Upper lobe of left lung (tissue), 6 donors: ENCODE measurements at places on chromosomes 12 and 14. TPM values are rescaled to one million over a fixed set of nuclear protein-coding genes. Genes with fewer than 3 reads are reported as not detected.
A peak's percentile ranks its signal among the peaks of the same experiment; 100 is the strongest.

- H3K27ac ChIP-seq, result no peak overlapping the region
- no peaks in the 10 kb centered on the region for H3K36me3 ChIP-seq
- peaks cover 5% of the 10 kb centered on the region for H3K4me1 ChIP-seq
- DNase-seq, result no peak
Observed at GRCh38 chr12:16027002-16027401, 115.9 kb downstream of the DERA start.

DNA sequence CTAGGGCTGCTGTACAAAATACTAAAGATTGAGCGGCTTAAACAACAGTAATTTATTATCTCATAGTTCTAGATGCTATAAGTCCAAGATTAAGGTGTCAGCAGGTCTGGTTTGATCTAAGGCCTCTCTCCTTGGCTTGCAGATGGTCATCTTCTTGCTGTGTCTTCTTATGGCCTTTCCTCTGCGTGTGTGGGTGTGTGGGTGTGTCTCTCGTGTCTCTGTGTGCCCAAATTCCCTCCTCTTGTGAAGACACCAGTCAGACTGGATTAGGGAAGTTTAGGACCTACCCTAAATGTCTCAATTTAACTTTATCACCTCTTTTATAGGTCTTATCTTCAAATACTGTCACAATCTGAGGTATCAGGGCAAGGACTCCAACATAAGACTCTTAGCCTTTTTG lies 28.3 kb downstream of the DDHD1 start:
- no peaks in the 10 kb centered on the region for H3K27me3 ChIP-seq
- no peak overlapping the region for H3K27ac ChIP-seq
- no peak overlapping the region for H3K4me3 ChIP-seq
- no peaks in the 10 kb centered on the region for H3K36me3 ChIP-seq
- DNase-seq, result no peak

GRCh38 chr14:91119556-91120311 lies 5.9 kb downstream of the DGLUCY start:
- no peak overlapping the region for H3K27ac ChIP-seq
- no peak for DNase-seq
- peaks cover 22% of the 10 kb centered on the region for H3K4me1 ChIP-seq
- no peak overlapping the region for H3K4me3 ChIP-seq
- H3K36me3 ChIP-seq, result peaks cover 7% of the 10 kb centered on the region

DNA sequence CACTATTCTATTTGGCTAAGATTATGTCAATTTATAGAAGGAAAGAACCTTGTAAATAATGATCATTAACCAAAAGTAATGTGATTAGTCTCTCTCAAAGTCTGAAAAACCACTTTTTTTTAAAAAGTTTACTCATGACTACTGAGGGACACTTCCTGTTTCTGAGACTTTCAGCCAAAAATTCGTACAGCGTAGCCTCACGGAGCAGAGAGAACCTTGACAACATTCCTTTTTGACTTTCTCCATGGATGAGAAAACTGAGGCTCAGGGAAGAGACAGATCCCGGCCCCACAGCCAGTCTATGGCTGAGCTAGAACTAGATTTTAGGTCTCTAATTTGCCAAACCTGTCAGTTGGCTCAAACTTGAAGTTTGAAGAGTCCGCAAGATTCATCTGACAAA lies 68.2 kb downstream of the DAD1 start:
- no peaks in the 10 kb centered on the region for H3K4me1 ChIP-seq
- H3K36me3 ChIP-seq, result no peaks in the 10 kb centered on the region
- no peaks in the 10 kb centered on the region for H3K27me3 ChIP-seq
- H3K27ac ChIP-seq, result peak overlapping the region; percentile 14
- no peak for DNase-seq

GRCh38 chr12:95231190-95231589 lies 13.6 kb downstream of the VEZT start:
- H3K27ac ChIP-seq, result no peak overlapping the region
- H3K4me1 ChIP-seq, result peaks cover 15% of the 10 kb centered on the region
- no peaks in the 10 kb centered on the region for H3K36me3 ChIP-seq
- DNase-seq, result no peak

DNA sequence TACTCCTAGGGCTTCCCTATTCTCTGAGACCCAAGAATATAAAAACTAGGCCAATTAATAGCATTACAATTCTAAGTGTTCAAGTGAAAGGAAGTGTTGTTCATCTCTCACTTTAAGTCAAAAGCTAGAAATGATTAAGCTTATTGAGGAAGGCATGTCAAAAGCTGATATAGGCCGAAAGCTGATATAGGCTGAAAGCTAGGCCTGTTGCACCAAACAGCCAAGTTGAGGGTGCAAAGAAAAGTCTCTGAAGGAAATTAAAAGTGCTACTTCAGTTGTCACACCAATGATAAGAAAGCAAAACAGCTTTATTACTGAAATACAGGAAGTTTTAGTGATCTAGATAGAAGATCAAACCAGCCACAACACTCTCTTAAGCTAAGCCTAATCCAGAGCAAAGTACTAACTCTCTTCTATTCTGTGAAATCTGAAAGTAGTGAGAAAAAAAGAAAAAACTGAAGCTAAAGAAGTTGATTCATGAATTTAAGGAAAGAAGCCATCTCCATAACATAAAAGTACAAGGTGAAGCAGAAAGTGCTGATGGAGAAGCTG lies 68.9 kb downstream of the SLC6A15 start:
- no peak overlapping the region for H3K27ac ChIP-seq
- H3K36me3 ChIP-seq, result no peaks in the 10 kb centered on the region
- no peaks in the 10 kb centered on the region for H3K4me1 ChIP-seq
- no peak for DNase-seq
- H3K27me3 ChIP-seq, result no peaks in the 10 kb centered on the region
- H3K4me3 ChIP-seq, result no peak overlapping the region

DNA sequence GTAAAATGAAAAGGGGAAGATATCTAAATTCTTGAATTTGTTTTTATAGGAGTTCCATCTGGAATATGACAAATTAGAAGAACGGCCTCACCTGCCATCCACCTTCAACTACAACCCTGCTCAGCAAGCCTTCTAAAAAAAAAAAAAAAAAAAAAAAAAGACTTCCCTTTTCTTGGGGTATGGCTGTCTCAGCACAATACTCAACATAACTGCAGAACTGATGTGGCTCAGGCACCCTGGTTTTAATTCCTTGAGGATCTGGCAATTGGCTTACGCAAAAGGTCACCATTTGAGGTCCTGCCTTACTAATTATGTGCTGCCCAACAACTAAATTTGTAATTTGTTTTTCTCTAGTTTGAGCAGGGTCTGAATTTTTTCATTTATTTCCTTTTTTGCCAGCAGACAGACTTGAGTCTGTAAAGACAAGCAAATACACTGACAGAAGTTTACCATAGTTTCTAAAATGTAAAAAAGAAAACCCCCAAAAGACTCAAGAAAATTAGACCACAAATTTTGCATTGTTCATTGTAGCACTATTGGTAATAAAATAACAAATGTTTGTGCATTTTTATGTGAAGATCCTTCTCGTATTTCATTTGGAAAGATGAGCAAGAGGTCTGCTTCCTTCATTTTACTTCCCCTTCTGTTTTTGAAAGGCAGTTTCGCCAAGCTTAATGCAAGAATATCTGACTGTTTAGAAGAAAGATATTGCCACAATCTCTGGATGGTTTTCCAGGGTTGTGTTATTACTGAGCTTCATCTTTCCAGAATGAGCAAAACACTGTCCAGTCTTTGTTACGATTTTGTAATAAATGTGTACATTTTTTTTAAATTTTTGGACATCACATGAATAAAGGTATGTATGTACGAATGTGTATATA lies 12.1 kb upstream of the KCNMB4 start:
- no peak overlapping the region for H3K4me3 ChIP-seq
- H3K27ac ChIP-seq, result peak overlapping the region; percentile 50
- DNase-seq, result no peak
- H3K4me1 ChIP-seq, result no peaks in the 10 kb centered on the region
- H3K36me3 ChIP-seq, result no peaks in the 10 kb centered on the region

GRCh38 chr14:30450631-30451545 lies 108.1 kb upstream of the G2E3 start:
- H3K27ac ChIP-seq, result no peak overlapping the region
- no peak overlapping the region for H3K4me3 ChIP-seq
- no peak for DNase-seq

DNA sequence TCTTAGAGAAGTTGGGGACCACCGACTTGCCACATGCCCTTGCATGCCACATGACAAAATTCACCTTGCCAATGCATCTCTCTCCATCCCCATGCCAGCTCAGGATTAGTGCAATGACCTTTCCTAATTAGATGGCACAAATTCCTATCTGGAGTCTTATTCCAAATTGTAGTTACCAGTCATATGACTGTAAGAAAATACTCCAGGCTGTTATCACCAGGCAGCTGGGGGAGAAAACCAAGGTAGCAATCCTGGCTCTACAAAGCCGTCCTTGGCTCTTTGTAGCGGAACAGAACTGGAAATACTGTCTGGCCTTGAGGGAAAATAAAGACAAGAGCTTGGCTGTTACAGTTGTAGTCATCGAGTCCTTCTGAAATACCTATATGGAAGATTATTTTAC lies 208.5 kb upstream of the DIO2 start:
- H3K4me3 ChIP-seq, result no peak overlapping the region
- no peak for DNase-seq
- no peaks in the 10 kb centered on the region for H3K27me3 ChIP-seq
- H3K36me3 ChIP-seq, result no peaks in the 10 kb centered on the region
- no peaks in the 10 kb centered on the region for H3K4me1 ChIP-seq
- no peak overlapping the region for H3K27ac ChIP-seq

- H3K27me3 ChIP-seq, result no peaks in the 10 kb centered on the region
- no peak for DNase-seq
- no peak overlapping the region for H3K27ac ChIP-seq
Observed at GRCh38 chr12:82517808-82518207, 159.5 kb downstream of the METTL25 start.

The GYS2 gene
- not detected for total RNA-seq

The KRT86 gene
- total RNA-seq, result not detected

The FGF23 gene
- total RNA-seq, result not detected
